ENCODE measurements at places on chromosomes 2 and 18.

DNA sequence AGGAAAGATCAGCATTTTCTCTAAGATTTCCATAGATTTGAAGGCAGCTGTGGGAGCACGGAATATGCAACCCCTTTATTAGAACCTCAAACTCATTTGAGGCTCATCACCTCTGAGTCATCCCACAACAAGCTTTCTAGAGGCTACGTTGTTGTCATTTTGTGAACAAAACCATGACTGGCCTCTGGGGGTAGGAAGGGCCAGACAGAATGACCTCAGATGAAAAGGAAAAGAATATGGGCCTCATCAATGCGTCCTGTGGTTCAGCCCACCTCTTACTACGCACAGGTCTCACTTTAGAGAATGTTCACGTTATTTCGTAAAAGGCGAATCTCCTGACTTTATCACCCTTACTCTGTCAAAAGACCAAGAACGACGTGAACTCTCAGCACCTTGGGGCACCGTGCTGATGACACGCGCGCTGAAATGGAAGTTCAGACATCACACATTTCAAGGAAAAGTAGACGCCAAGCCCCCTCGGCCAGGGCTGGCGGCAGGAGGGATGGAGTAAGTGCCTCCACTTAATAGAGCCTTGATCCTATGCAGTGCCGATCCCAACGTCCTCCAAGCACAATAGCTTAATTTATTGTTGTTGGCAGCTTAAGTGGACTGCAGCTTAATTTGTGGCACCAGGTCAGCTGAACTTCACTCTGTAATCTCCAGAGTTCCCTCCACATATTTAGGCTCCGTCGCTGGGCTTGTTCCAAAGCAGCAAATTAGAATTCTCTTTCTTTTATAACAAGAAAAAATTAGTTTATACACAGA, 208.3 kb downstream of the EIPR1 start:
- no peak for DNase-seq

DNA sequence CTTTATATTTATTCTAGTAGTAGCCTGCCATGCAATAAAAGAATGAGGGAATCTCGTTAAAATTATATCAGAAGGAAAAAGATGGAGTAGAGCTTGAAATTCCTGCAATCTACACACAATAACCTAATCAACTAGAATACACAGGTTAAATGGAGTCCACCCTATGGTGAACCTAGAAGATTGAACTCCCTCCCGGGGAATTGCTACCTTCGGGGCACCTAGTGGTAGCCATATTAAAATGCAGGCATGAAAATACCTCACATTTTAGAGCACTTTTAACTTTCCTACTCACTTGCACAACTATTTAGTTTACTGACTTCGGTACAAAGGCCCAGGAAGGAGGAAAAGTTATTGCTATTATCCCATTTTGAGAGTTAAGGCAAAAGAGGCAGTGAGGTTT, 174.5 kb downstream of the SS18 start:
- no peak for DNase-seq

DNA sequence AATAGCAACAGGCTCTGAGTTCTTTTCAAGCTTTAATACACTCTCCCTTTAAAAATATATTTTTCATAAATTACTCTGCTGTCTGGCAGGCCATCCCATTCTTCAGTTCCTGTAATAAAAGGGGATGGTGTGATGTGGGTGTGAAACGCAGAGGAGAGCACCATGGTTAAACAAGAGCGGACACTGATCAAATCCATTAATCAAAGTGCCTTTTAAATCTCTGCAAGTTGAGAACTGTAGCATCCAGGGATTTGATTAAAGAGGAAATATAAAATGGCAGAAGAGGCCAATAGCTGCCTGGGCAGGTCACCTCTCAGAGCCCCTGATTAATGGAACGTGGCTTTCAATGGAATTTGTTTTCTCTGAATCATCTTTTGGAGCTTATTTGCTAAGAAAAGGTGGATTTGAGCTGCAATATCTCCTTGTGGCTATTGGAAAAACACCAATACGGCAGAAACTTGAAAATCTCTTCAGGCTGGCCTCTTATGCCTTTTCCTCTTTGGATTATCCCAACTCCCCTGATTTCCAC, 96.9 kb downstream of the ACTR3 start:
- DNase-seq, result no peak

DNA sequence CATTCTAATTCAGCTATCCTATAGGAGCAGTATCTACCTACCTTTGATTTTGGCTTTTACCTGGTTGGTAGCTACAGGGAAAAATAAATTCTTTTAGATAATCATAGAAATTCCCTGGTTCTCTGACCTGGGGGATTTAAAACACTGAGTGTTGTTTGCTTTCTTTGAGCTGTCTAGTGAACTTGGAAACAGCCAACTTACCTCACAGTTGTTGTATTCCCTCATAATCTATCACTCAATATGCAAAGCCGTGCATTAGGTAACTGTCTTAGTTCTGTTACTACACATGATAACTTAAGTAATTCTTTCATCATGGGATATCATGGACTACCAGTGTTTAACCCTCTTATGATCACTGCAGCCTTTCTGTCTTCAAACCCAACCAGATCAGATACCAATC, 127.8 kb downstream of the TTC27 start:
- DNase-seq, result no peak

- no peak for DNase-seq
These were observed 1.6 kb downstream of the EHD3 start for GRCh38 chr2:31235504-31235902.

DNA sequence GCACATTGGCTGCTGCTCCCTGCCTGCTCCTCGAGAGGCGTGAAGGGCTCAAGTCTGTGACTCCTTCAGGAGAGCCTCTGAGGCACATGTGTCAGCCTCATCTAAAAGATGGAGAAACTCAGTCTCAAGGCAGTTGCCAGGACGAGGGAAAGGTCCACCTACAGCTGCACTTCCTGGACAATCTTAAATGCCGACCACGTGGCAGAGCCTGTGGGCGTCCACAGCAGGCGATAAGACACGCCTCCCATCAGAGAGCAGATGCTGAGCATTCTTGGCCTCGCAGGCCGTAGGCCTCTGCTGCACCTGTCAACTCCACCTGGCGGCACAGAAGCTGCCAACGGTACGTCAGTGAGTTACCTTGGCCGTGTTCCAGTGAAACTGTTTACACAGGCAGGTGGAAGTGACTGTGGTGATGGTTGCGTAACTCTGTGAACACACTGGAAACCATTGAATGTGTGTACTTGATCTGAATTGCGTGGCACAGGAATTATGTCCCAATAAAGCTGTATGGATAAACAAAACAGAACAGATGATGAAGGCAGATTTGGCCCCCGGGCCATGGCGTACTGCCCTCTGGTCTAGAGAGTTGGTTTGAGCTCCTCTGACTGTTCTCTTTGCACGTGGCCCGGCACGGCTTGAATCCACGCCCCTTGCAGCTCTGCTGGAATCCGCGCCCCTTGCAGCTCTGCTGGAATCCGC, 114.5 kb downstream of the RNF144A start:
- peak; percentile 52 for DNase-seq

GRCh38 chr2:51981783-51982182, 949.9 kb upstream of the NRXN1 start:
- DNase-seq, result no peak

GRCh38 chr2:39124746-39125057, 3.9 kb upstream of the SOS1 start:
- no peak for DNase-seq

DNA sequence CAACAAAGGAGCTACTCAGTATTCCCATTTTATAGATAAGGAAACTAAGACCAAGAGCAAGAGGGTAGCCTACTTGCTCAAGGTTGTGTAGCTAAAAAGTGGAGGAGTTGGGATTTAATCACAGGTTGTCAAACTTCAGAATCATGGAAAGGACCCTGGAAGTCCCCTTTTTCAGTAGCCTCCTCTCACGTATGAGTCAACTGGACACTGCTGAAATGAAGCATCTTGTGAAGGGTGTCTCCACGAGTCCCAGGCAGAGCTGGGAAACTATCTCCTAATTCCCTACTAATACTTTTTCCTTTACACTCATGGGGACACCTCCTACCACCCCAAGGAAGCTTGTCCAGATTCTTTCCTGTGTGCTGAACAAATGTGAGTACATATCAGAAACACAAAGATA, 155.8 kb downstream of the RHBDD1 start:
- DNase-seq, result no peak
